Effector memory CD4-positive, alpha-beta T cell (primary cell): ENCODE measurements at places on chromosomes 6 and 20.

- DNase-seq, result no peak
These were observed 103.3 kb downstream of the FIG4 start for GRCh38 chr6:109794201-109794923.

- DNase-seq, result no peak
These were observed 35.0 kb downstream of the SESN1 start for GRCh38 chr6:109059571-109060021.

DNA sequence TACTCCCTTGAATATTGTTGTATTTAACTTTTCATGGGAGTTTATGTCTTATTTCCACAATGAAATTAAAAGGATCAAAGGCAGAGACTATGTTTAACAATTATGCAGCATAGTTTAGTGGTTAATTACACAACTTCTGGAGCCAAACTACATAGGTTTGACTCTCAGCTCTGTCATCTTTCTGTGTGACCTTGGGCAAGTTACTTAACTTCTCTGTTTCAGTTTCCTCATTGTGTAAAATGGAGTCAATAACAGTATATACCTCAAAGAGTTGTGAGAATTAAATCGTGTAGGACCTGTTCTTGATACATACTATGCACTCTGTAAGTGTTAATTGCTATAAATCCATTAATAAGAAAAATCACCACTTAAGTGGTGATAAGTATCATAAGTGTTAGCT lies 48.3 kb downstream of the BTBD9 start:
- no peak for DNase-seq

DNA sequence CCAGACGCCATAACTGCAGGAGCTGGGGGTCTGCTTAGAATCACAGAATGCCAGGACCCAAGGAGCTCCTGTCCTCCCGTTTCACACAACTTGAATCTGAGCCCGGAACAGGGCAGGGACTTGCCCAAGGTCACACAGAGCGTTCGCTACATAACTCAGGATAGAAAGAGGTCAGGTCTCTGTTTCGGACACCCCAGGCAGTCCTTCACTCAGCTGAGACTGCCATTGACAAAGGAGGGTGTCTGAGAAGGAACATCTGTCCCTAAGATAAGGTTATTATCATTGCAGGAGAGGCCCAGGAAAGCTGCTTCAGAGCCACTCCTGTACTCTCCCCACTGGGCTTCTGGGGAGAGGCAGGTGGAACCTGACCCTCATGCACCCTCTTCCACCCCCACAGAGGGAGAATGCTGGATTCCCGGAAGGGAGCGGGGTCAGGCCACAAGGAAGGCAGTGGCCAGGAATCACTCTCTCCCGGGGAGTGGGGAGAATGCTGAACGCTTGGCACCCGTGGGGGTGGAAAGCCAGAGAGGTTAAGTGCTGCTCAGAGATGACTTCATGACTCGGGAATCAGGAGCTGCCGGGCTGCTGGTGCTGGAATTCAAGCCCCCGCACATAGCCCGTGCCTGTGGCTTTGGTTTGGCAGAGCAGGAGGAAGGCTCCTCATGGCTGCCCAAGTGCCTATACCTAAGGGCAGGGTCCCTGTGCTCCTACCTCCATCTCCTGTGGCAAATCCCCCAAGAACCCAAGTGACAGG lies 10.7 kb downstream of the SDC4 start:
- no peak for DNase-seq

DNA sequence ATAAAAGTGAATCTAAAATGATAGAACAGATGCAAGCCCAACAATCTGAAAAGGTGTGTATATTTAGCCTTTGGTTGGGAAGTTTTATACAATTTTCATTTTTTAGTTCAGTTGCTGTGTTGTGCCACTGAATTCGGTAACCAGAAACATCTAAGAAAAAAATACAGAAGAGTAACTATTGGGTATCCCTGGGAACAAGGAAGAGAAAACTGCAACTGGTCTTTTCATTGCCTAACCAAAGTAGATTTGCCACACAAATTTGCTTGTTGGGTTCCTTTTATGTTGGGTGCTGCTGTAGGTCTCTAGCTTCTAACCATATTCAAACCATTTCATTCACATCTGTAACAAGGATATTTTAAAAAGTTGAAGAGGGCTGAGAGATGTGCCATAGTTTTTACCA lies 2.8 kb upstream of the TMEM30A start:
- no peak for DNase-seq

GRCh38 chr20:19661717-19662636 lies 96.1 kb upstream of the RIN2 start:
- no peak for DNase-seq

DNA sequence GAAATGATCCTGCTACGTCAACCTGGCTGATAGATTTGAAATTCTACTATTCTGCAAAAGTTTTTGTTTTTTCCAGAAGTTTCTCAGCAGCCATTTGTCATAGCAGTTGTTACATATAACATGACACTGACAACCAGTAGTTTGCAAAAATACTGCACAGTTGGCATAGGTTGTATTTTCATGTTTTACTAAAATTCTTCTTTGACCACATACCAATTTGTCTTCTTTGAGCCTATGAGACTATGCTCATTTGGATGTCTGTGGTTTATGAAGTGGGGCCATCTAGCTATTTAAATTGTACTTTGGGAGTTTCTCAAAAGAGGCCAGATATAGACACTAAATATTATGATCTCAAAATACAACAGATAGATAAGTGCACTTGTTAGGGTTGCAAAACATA lies 104.9 kb upstream of the PREP start:
- DNase-seq, result no peak

GRCh38 chr20:53048387-53048786 lies 76.2 kb downstream of the TSHZ2 start:
- DNase-seq, result no peak

DNA sequence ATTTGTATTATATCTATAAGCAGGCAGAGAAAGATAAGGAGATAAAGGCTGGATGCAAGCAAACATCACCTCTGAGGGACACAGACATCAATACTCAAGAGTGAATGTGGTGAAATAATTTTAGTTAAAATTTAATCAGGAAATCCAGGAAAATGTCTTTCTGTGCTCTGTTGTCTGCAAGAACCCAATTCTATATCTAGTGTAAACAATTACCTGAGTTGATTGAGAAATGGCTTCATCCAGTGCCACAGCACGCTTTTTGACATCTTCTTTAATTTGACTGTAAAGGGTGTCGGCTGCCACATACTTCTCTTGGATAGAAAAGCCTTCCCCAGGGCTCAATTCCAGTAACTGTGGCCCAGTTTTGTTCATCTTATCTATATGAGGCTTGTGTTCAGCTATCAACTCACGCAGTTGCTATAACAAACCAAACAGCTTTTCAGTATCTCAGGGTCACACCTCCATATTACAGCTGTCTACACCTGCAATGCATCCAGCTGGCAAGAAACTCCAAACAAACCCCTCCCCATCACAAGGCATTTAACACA lies 131.6 kb downstream of the DST start:
- DNase-seq, result no peak

GRCh38 chr20:7939663-7940062 lies 595 bp downstream of the HAO1 start:
- DNase-seq, result no peak

DNA sequence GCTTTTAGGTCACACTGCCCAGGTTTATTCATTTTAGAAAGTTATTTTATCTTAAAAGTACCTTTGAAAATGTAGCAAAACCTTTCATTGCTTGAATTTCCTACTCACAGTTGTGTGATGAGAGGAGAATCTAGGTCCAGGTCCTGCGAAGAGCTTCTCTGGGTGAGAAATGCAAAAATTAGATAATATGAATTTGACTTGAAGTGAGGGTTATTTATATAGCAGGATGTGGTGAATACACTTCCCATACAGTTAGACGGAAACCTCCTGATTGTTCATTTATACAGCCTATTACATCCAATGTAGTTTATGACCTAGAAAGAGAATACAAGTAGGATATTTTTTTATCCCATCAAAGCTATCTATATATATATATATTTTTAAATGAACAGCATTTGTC lies 30.5 kb downstream of the CDKAL1 start:
- DNase-seq, result no peak

GRCh38 chr6:20370393-20370792 lies 31.3 kb upstream of the E2F3 start:
- no peak for DNase-seq

- no peak for DNase-seq
These were observed 36.2 kb downstream of the ZBTB9 start for GRCh38 chr6:33490621-33491020.

GRCh38 chr6:121590916-121591315 lies 155.5 kb downstream of the GJA1 start:
- no peak for DNase-seq

DNA sequence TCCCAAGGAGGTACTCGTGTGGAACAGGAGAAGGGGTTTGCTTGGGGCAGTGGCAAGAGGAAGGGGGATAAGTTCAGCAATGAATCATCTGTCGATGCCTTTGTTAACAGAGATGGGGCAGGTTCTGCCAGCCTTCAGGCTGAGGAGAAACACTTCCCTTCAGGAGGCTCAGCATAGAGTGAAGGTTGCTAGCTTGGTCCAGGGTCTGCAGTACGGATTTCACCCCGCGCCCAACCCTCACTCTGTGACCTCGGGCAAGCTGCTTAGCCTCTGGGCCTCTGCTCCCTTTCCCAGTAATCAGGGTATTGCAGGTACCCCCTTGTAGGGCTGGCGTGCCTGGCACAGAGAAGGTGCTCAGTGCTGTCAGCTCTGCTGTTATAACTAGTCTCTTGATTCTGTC lies 7.5 kb downstream of the CAPN11 start:
- DNase-seq, result no peak

DNA sequence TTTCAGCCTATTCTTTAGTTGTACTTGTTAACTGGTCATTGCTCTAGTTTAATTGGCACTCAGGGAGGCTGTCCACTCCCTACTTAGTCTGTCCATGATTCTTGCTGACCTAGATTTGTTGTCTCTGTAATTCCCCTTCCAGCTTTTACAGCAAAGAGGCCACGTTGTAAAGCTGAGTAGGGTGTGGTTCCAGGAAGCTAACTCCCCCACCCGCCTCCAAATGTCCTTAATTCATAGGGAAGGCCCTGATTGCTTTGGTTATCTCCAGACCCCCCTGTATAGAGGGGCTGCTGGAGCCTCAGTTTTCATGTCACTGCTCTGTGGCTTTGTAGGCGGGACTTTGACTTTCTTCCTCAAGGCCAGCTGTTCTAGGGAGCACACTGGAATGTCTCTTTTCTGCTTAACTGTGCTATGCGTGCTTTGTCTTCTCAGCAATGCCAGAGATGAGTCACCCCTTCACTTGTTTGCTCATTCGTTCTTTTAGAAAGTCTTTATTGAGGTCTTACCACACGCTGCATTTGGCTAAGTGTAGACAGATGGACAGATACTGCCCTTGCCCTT lies 175.1 kb upstream of the JAG1 start:
- DNase-seq, result no peak

- no peak for DNase-seq
These were observed 14.6 kb downstream of the NRSN1 start for GRCh38 chr6:24140591-24140990.

DNA sequence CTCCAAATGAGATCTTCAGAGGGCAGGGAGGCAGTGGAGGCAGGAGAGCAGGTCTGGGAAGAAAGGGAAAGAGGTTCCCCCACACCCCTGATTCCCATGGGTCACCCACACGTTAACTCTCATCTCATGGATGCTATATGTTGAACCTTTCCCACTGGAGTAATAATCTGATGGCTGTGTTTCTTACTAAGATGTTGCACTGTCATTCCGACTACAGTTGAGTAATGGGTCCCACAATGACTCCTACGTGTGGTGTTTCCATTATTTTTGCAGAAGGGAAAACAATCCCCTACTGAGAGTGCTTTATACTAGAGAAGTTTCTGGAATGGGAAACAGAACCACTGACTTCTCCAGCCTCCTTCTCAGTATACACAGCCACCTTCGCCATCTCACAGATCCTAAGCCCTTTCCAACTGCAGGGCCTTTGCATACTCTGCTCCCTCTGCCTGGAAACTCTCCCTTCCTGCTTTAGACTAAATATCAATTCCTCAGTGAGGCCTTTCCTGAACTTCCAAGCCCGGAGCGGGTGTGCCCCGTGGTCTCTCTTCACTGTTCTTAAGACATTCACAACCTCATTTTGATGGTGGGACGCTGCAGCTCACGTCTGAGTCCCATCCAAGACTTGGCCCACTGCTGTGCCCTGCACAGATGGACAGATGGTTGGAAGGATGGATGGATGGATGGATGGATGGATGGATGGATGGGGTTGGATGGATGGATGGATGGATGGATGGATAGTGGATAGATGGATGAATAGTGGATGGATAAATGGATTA lies 238.6 kb upstream of the PMEPA1 start:
- no peak for DNase-seq

- no peak for DNase-seq
These were observed 872 bp downstream of the HSPA12B start for GRCh38 chr20:3733119-3733995.

DNA sequence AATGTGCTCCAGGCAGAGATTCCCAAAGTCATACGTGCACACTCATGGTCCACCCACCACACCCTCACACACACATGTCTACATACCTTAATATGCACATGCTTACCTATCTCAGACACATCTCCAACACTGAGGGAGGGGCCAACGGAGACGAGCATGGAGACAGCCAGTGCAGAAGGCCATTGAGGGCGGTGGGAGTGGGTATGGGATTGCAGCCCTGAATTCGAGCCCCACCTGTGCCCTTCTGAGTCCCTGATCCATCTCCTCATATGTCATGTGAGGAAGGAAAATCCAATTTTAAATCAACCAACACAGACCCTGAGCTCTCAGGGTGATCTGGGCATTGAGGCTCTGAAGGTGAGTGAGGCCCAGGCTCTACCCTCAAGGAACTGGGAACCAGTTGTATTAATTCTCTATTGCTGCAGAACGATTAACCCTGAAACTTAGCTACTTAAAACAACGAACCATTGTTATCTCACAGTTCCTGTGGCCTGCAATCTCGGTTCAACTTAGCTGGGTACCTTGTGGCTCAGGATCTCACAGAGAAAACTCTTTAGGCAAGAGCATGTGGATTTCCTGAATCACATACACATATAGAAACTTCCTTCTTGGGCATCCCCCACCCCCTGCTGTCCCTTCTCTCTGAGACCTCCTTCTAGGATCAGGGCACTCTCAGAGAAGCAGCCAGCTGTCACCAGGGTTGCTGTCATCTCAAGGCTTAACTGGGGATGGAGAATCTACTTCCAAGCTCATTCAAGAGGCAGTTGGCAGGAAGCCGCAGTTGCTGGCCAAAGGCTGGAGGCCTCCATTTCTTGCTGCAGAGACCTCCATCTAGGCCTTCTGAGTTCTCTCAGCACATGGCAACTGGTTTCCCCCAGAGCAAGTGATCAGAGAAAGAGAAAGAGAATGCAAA lies 28.3 kb downstream of the GLP1R start:
- no peak for DNase-seq

DNA sequence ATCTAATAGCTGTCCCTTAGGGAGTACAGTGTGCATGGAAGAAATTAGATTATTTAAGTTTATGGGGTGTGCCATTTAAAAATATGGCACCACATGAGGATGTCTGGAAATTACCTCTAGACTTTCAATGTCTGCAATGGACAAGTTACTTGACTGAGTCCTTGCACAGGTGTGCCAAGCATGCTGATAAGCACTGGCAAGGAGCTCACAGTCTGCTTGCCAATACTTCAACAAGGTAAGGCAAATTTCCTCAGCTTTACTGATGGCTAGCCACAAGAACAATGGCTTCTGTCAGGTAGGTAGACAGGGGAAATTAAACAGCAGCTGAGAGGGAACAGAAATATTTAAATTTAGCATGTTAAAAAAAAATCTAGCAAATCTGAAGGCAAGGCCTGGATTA lies 91.1 kb upstream of the TRAF3IP2 start:
- DNase-seq, result no peak

- DNase-seq, result no peak
These were observed 16.7 kb downstream of the RPP21 start for GRCh38 chr6:30361661-30362060.
